ENCODE measurements at places on chromosomes 5 and 9.
A peak's percentile ranks its signal among the peaks of the same experiment; 100 is the strongest.

DNA sequence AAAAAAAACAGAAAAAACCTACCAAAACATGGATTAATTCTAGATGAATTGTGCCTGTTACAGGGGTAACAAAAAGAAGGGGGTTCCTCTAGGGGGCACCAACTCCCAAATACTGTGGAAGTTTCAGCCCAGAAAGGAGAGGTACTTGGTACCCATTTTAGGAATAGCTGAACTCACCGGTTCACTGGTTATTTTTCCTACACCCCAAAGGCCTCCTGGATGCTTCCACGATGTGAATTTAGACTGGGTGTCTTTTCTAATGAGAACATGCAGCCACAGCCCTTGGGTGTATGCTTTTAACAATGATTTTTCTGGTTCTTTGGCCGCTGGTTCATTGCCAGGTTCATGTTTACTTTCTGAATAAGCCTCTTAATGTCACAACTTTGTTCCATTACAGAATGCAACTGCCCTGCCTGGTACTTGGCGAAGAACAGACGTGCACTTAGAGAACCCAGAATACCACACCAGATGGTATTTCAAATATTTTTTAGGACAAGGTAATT, 46.7 kb downstream of the GARNL3 start:
- DNase-seq, result no peak

DNA sequence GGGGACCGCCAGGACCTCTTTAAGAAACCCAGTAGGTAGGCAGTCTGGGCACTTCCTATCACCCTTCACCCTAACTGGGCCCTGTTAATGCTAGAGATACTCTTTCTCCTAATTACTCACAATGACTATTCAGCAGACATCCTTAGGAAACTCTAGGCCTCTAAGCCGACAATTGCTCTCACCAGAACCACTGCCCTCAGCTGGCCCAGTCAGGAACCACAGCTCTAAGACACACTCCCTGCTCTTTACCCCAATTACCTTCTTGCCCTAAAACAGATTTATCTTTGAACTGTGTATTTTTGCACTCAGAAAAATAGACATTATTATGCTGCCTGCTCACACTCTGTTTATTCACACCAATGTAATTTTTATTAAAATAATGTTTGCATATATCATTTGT, 432.6 kb upstream of the SLC30A5 start:
- DNase-seq, result no peak

DNA sequence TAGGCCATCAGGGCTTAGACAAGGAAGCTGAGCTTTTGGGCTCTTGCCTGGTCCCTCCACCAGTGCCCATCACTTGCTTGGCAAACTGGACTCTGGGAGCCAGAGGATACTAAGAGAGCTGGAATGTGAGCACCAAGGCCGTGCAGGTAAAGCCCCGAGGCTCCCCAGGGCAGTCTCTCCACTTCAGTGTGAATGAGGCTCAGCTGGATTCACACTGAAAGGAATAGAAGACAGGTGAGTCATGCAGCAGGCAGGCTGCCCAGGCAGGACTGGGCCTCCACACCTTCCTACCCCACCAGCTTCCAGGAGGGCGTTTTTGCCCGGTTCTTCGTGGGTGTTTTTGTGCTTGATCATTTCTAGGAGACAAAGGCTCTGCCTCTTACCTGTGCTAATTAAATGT, 7.3 kb upstream of the CTSV start:
- no peak for DNase-seq

- DNase-seq, result no peak
Measured at GRCh38 chr9:2362150-2362549, 259.4 kb upstream of the VLDLR start.

GRCh38 chr9:125561509-125562148, 145.4 kb downstream of the MAPKAP1 start:
- no peak for DNase-seq

- DNase-seq, result no peak
Measured at GRCh38 chr5:15929611-15930263, 249.9 kb downstream of the MARCHF11 start.

GRCh38 chr9:98942906-98943681, 613 bp upstream of the COL15A1 start:
- no peak for DNase-seq

GRCh38 chr5:602466-603035, 9.6 kb upstream of the CEP72 start:
- DNase-seq, result peak; percentile 5

GRCh38 chr9:19481971-19482404, 73.2 kb downstream of the ACER2 start:
- DNase-seq, result no peak

- no peak for DNase-seq
Measured at GRCh38 chr9:133124123-133124906, 3.3 kb upstream of the RALGDS start.

GRCh38 chr5:36948041-36948440, 71.5 kb downstream of the NIPBL start:
- no peak for DNase-seq

All from activated T-cell treated with anti-CD3 and anti-CD28 coated beads, Interleukin-2, amount 50 U/mL, for 24 hours (primary cell).